Muscle of leg (tissue), 16 donors: ENCODE measurements at places on chromosomes 3 and 15.

- H3K4me3 ChIP-seq = no peak overlapping the region
- H3K36me3 ChIP-seq = peaks cover 35% of the 10 kb centered on the region
- no peaks in the 10 kb centered on the region for H3K27me3 ChIP-seq
- DNase-seq = no peak
- no peak overlapping the region for H3K27ac ChIP-seq
These were observed 69.3 kb downstream of the SMARCC1 start for GRCh38 chr3:47712398-47712797.

- no peak overlapping the region for H3K4me3 ChIP-seq
- no peaks in the 10 kb centered on the region for H3K36me3 ChIP-seq
- H3K4me1 ChIP-seq = no peaks in the 10 kb centered on the region
- no peaks in the 10 kb centered on the region for H3K27me3 ChIP-seq
- DNase-seq = no peak
- no peak overlapping the region for H3K27ac ChIP-seq
These were observed 125.4 kb downstream of the ULK4 start for GRCh38 chr3:41836360-41837134.

GRCh38 chr3:159791336-159791735, 197.3 kb upstream of the IL12A start:
- no peaks in the 10 kb centered on the region for H3K27me3 ChIP-seq
- no peaks in the 10 kb centered on the region for H3K36me3 ChIP-seq
- no peak overlapping the region for H3K4me3 ChIP-seq
- H3K4me1 ChIP-seq = peaks cover 4% of the 10 kb centered on the region
- no peak for DNase-seq

DNA sequence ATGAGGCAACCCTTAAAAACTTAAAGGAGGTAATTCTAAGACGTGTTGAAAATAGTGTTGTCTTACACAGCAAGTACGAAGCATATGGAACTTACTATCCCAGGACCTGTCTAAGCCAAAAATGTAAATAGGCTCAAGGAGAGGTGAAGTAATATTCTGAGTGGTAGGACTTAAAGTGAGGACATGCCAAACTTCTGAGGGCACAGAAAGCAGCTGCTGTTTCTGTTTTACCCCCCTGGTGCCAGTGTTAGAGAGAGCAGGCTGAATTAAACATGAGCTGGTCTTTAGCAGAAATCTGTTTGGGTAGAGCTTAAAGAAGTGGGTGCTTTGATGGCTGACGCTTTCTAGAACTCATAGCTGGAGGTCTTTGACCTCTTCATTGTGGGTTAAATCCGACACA, 149.7 kb upstream of the NPHP3 start:
- no peaks in the 10 kb centered on the region for H3K27me3 ChIP-seq
- H3K27ac ChIP-seq = no peak overlapping the region
- DNase-seq = peak; percentile 31
- peaks cover 7% of the 10 kb centered on the region for H3K4me1 ChIP-seq
- no peaks in the 10 kb centered on the region for H3K36me3 ChIP-seq
- no peak overlapping the region for H3K4me3 ChIP-seq

GRCh38 chr15:68887120-68887519, 43.2 kb upstream of the SPESP1 start:
- H3K4me3 ChIP-seq = no peak overlapping the region
- no peaks in the 10 kb centered on the region for H3K36me3 ChIP-seq
- peaks cover 9% of the 10 kb centered on the region for H3K4me1 ChIP-seq
- H3K27me3 ChIP-seq = no peaks in the 10 kb centered on the region
- no peak for DNase-seq
- no peak overlapping the region for H3K27ac ChIP-seq

DNA sequence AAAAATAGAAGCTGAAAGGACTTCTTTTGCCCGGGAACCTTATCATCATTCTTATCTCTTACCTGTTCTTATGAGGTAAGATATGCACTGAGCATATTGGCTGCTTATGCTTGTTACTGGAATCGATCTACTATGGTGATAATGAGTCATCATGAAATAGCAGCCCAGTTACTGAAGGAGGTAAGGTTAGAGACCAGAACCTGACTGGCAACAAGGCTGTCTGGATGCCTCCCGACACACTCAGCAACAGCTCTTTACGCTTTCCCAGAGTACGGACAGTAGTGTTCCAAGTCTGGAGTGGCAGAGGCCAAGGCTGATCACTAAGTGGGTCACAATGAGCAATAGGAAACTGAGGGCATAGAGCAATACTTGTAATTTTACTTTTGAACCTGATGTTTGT, 314.1 kb downstream of the NLGN1 start:
- no peak overlapping the region for H3K27ac ChIP-seq
- H3K27me3 ChIP-seq = no peaks in the 10 kb centered on the region
- no peaks in the 10 kb centered on the region for H3K36me3 ChIP-seq
- no peak for DNase-seq
- no peak overlapping the region for H3K4me3 ChIP-seq

DNA sequence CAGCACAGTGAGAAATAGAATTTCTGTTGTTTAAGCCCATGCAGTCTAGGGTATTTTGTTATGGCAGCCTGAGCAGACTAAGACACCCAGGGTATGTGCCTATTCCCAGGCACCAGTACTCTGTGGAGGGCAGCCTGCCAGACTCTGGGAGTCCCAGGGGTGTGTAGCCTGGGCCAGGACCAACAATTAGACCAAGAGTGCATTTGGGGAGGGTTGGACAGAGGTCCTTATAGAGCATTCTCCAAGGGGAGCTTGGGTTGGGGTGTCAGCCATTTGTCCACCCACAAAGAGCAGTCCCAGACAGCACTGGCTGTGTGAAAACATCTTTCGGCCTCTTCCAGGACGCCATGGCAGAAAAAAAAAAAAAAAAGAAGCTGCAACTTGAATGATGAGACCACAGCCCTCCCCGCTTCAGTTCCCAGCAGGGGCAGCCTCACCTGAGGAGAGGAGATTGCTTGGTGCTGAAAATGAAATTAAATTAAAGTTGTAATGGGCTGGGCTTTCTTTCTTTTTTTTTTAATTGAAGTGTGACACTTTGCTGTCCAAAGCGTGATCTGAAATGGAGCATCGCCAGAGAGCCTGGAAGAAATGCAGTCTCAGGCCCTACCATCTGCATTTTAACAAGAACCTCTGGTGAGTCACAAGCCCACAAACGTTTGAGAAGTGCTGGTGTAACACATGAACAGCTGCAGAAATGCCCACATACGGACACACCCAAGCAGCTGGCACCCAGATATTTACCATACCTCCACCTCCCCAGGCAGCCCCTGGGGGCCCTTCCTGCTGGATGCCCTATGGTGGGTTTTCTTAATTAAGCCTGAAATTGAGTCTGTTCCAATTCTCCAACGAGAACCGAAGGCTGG, 21.3 kb upstream of the CAV3 start:
- peak overlapping the region; percentile 84 for H3K27ac ChIP-seq
- H3K36me3 ChIP-seq = no peaks in the 10 kb centered on the region
- H3K4me3 ChIP-seq = no peak overlapping the region
- H3K4me1 ChIP-seq = peaks cover 50% of the 10 kb centered on the region

DNA sequence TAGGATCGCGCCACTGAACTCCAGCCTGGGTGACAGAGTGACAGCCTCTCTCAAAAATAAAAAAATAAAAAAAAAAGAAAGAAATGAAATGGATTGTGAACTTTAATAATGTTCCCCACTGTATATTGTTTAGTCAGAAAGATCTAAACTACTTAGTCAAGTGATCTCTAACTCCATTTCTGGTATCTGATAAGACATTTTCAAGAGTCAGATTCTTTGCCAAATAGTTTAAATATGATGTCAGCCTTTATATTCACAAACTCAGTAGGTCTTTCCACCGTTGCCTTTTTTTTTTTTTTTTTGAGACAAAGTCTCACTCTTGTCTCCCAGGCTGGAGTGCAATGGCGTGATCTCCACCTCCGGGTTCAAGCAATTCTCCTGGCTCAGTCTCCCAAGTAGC, 29.0 kb upstream of the OSBPL11 start:
- no peak for DNase-seq
- no peaks in the 10 kb centered on the region for H3K4me1 ChIP-seq
- no peaks in the 10 kb centered on the region for H3K27me3 ChIP-seq
- no peaks in the 10 kb centered on the region for H3K36me3 ChIP-seq
- H3K27ac ChIP-seq = no peak overlapping the region
- no peak overlapping the region for H3K4me3 ChIP-seq

- H3K4me1 ChIP-seq = peaks cover 2% of the 10 kb centered on the region
- no peak overlapping the region for H3K4me3 ChIP-seq
These were observed 28.7 kb downstream of the FRMD4B start for GRCh38 chr3:69357196-69357595.

DNA sequence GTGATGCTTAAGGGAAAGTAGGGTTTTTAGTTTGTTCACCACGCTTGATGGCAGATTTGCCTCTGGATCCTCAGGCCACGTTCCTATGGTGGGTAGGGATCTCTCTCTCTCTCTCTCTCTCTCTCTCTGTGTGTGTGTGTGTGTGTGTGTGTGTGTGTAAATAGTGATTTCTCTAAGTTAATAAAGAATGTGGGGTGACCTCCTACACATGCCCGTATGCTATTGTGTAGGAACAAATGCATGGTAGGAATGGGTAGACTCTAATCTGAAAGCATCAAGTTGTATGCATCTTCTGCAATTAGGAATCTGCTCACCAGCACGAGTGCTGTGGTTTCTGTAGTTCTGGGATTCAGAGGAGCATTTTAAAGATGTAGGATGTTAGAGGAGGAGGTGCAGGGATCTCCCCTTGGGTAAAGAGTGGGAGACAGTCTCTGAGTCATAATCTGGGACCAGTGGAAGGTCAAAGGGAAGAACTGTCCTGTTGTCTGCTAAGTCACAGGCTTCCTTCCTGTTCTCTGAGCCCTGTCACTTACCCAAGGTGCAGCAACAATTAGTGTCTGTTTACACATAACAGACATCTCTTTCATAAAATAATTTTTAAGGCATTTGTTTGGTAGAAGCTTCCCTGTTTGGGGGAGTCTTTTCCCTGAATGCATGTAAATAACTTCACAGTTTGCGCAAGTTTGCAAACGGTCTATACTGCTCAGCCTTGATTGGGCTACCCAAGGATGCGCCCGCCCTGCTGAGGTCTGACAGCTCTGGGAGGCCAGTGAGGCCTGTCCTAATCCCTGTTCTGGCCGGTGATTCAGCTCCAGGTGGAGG, 139.8 kb downstream of the IGF1R start:
- no peaks in the 10 kb centered on the region for H3K36me3 ChIP-seq
- H3K27me3 ChIP-seq = no peaks in the 10 kb centered on the region
- DNase-seq = no peak
- H3K27ac ChIP-seq = no peak overlapping the region
- peaks cover 14% of the 10 kb centered on the region for H3K4me1 ChIP-seq
